ENCODE measurements at places on chromosomes 13 and 19. TPM values are rescaled to one million over a fixed set of nuclear protein-coding genes. Genes with fewer than 3 reads are reported as not detected.
A peak's percentile ranks its signal among the peaks of the same experiment; 100 is the strongest.

The GALP gene
- total RNA-seq = not detected

The ETV2 gene
- 0.44 TPM for total RNA-seq

The TEX101 gene
- not detected for total RNA-seq

DNA sequence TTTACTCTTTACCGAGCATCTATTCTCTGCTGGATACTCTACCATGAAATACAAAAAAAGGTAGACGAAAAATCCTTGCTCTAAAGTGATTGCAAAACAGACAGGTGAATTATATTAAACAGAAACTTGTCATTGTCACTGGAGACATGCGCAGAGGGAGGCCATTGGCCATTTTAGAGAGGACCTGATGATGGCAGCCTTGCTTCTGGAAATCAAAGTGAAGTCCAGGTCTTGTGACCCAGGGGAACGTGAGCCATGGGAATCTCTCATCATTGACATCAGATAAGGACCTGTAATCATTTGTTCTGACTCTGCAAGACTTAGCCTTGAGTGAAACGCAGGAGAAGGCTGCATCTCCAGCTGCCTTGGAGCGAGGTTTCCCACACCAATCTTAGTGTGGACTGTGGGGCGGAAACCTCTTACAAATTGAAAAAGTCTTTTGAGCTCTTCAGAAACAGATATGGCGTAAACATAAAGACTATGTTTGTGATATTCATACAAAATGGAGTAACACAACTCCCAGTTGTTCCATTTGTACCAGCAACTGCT is 16.8 kb upstream of the SLC46A3 start:
- no peak overlapping the region for H3K4me3 ChIP-seq
- H3K36me3 ChIP-seq = no peaks in the 10 kb centered on the region
- H3K4me1 ChIP-seq = no peaks in the 10 kb centered on the region
- H3K27ac ChIP-seq = no peak overlapping the region
- no peak for DNase-seq

- no peak for DNase-seq
- peak overlapping the region; percentile 81 for H3K27ac ChIP-seq
- H3K27me3 ChIP-seq = no peaks in the 10 kb centered on the region
- H3K4me1 ChIP-seq = peaks cover 47% of the 10 kb centered on the region
Measured at GRCh38 chr19:40646743-40647254, 43.7 kb downstream of the NUMBL start.

GRCh38 chr13:62551588-62551987 is 1135.9 kb upstream of the PCDH20 start:
- H3K4me1 ChIP-seq = no peaks in the 10 kb centered on the region
- no peak overlapping the region for H3K27ac ChIP-seq
- no peaks in the 10 kb centered on the region for H3K36me3 ChIP-seq

DNA sequence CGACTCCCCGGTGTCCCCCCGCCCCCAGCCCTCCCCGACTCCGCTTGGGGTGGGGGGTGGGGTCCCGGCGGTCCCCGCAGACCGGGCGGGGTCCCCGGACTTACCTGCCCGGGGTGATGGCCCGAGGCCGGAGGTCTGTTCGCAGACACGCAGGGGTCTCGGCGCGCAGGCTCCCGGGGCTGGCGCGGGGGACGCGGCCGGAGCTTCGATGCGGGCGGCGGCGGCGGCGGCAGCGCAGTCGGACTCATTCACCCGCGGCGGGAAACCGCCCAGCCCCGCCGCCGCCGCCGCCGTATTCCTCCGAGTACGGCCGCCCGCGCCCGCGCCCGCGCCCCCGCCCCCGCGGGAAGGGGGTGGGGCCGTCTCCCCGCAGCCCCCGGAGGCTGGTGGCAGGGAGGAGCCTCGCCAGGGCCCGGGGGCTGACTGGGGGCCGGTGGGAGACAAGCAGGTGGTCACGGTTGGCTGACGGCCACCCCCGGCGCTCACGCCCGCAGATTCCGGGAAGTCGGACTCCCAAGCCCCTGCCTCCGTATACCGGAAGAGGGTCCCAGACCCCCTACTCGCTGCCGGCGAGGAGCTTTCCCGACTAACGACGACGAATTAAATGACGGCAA is at the start of gene C2CD4C:
Gene C2CD4C (minus strand): TSS at position 246 of the 614 bp plus-strand sequence. CDS start 786 bp downstream, outside the sequence.
- peaks cover 88% of the 10 kb centered on the region for H3K27me3 ChIP-seq
- H3K4me1 ChIP-seq = peaks cover 16% of the 10 kb centered on the region
- no peaks in the 10 kb centered on the region for H3K36me3 ChIP-seq
- no peak for DNase-seq
- no peak within 1 kb of the TSS for H3K27ac ChIP-seq
- H3K4me3 ChIP-seq = peak within 1 kb of the TSS; percentile 21

DNA sequence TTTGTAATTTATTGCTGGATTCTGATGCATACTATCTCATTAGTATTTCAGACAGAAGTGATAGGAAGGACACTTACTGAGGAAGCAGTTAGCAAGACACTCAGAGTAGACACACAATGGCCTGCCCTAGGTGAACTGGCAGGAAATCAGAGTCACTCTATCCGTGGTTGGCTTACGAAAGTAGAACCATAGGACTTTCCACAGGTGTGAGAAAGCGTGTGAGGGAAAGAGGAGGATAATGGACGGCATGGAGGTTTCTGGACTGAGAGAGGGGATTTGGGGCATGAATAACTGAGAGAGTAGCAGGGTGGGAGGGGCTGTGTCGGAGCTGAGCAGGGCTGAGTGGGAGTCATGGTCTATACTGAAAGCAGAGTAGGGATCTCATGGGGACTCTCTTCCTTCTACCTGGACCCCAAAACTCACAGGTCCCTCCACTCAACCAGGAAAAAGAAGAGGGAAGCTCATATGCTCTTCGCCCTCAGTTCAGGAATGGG is 18.7 kb upstream of the EID2 start:
- no peaks in the 10 kb centered on the region for H3K27me3 ChIP-seq
- H3K27ac ChIP-seq = no peak overlapping the region
- no peak for DNase-seq

GRCh38 chr13:84831666-84832657 is 949.7 kb upstream of the SLITRK1 start:
- H3K27me3 ChIP-seq = no peaks in the 10 kb centered on the region
- H3K27ac ChIP-seq = no peak overlapping the region
- H3K36me3 ChIP-seq = no peaks in the 10 kb centered on the region
- H3K4me3 ChIP-seq = no peak overlapping the region
- no peaks in the 10 kb centered on the region for H3K4me1 ChIP-seq

DNA sequence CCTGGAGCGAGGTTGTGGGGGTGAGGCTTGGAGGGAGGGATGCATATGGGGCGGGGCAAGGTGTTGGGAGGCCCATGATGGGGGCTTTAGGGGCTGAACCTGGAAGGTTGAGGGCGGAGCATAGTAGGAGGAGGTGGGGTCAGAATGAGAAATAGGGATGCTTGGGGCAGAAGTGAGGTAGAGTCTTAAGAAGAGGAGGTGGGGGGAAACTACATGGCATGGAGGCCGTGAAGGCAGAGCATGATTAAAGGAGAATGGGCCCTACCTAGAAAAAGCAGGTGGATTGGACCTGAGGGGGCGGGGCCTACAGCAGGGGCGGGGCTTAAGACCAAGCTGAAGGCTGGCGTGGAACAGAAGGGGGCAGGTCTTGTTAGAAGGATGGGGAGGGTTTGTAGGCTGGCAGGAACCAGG is 799 bp downstream of the NR1H2 start:
- peaks cover 40% of the 10 kb centered on the region for H3K36me3 ChIP-seq
- no peak for DNase-seq
- H3K27ac ChIP-seq = peak overlapping the region; percentile 97
- no peaks in the 10 kb centered on the region for H3K4me1 ChIP-seq
